ENCODE measurements at places on chromosomes 5 and 9.

DNA sequence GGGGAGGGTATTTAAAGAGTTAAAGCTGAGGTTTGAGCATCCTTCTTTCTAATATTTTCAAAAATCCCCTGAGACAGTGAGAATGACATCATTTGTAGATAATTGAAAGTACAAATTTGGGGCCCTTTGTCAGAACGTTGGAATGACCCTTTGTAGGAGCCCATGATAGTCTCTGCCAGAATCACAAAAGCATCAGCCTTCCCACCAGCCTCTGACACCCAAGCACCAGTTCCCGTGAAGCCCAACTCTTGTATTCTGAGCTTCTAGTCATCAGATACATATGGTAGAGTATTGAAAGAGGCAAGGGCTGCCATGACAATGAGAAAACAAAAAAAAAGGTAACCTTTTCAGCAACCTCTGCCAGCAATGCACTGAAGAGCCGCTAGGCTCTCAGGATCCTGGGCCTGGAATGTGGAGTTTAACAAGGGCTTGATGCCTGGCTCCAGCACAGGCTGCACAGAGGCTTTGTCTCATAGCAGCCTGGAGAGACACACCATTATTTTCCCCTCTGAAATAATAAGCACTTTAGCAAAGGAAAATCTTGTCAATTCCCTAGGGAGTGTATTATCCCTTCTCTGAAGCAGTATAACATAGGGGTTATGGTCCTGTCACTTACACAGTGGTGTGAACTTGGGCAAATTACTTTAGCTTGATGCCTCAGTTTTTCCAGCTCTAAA is 114.4 kb downstream of the ZNF608 start:
- DNase-seq = no peak

DNA sequence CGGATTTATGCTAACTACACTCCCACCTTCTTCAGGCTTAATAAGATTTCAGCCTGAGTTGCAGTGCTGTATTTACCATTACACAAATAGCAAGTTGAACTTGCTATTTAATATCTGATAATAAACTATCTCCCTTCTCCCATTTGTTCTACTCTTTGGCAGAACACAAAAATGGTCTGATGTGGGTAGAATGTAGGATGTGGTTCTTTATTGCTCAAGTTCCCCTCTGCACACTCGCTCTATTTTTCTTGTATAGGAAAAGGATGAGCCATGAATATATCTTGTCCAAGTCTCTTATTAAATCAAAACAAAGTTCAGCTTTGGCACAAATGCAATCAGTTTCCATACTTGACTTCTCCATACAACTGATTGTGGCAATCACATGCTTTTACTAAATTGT is 37.2 kb upstream of the KIF2A start:
- DNase-seq = no peak

GRCh38 chr9:126449725-126450667 is 123.4 kb downstream of the MVB12B start:
- peak; percentile 24 for DNase-seq

- no peak for DNase-seq
Observed at GRCh38 chr9:129900263-129901027, 65.2 kb downstream of the USP20 start.

- DNase-seq = no peak
Observed at GRCh38 chr9:91164724-91165520, 196.8 kb downstream of the AUH start.

DNA sequence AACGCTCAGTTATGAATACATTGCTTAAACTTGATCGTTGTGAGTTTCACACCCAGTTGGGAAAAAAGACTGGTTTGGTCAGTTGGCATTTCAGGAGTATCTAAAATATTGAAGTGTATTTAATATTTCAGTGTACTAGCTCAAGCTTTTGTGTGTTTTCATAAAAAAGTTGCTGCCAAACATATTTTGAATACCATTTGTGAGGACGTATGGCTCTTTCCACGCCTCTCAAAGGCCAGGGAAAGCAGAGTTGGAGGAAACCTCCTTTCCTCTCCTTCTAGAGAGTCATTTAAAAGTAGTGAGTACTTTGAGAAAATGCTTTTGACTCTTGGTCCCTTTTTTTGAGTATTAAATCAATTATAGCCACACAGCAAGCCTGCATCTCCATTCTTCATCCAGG is 43.2 kb upstream of the ANKRD33B start:
- DNase-seq = no peak

- peak; percentile 19 for DNase-seq
Observed at GRCh38 chr5:9361835-9362234, 184.0 kb downstream of the SEMA5A start.

DNA sequence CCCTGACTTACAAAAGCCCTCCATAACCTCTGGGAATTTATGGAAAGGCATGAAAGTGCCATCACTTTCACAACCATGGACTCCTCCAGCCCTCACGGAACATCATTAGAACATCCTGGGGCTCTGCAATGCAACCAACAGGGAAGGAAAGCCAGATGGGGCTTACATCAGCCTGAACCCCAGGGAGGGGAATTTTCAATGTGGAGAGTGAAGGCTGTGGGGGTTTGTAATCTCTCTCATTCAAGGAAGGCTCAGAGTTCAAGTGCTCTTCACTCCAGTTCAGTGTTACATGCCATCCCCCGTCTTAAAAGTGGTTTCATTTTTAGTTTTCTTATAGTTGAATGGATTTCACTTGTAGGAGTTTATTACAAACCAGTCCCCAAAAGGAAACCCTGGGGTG is 5.7 kb downstream of the SPRY4 start:
- DNase-seq = no peak

DNA sequence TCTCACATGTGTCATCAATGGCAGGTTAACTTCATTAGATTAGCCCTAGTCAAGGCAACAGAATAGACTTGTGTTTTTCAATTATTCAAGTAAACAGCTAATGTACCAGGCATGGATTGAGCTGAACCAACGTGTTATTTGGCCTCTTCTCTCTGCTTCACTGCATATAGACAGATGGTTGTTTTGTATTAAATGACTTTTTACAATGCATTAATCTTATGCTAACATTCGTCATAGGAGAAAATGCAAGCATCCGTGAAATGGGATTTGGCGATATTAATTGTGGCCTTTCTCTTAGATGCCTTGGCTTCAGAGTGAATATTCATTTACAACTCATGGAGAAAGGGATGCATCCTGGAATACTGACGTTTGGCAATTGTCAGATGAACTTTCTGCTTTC is 208.0 kb downstream of the KCTD16 start:
- no peak for DNase-seq

GRCh38 chr9:116380496-116380995 is 227.0 kb downstream of the PAPPA start:
- DNase-seq = no peak

GRCh38 chr9:69297300-69297980 is 27.6 kb upstream of the ENTREP1 start:
- DNase-seq = no peak

- DNase-seq = no peak
Observed at GRCh38 chr5:148792744-148793143, 33.7 kb upstream of the ADRB2 start.

DNA sequence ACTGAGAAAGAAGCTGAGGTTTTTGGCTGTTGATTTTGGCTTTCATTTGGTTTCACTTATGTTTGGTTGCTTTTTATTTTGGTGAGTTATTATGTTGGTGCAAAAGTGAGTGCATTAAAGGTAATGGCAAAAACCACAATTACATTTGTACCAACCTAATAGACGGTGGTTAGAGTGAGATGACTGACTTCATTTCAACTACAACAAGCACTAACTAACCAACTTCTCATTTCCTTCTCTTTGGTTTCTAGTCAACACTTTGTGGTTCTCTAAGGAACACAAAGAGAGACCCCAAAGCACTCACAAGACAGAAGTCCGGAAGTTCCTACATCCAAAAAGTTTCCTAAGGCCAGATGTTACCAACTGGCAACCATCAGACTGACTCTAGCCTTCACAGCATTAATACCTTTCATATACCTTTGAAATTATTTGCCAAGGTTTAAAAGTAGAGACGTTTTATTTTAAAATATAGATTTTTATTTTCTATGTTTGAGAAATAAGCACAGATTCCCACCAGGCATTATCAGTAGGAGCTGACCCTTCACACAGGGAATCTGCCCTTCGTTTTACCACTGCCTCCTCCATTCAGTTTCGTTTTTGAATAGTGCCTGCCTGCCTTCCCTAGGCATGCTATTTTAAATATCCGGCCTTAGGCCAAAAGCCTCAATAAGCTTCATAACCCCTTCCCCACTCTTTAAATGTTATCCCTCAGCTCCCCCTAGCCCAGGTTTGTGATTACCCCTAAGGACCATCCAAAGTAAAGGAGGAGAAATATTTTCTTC is 301.1 kb upstream of the PTGER4 start:
- no peak for DNase-seq

GRCh38 chr5:11400316-11400715 is 503.9 kb downstream of the CTNND2 start:
- DNase-seq = no peak

DNA sequence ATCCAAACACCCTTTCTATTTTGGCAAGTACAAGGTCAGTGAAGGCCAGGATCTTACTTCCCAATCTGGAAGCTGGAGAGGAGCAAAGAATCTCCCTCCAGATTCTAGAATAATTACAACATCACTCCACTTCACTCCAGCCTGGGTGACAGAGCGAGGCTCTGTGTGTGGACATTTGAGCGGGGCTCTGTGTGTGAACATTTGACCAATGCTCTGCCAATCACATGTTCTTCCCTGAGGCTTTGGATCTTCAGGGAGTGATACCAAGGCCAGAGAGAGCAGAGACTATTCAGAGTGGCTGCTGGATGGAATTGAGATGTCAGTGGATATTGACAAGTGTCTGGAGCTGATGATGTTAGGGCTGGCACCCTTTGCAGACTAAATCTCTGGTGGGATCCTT is 24.7 kb upstream of the ANKRD34B start:
- no peak for DNase-seq

- no peak for DNase-seq
Observed at GRCh38 chr9:90288275-90288639, 354.4 kb downstream of the DIRAS2 start.

DNA sequence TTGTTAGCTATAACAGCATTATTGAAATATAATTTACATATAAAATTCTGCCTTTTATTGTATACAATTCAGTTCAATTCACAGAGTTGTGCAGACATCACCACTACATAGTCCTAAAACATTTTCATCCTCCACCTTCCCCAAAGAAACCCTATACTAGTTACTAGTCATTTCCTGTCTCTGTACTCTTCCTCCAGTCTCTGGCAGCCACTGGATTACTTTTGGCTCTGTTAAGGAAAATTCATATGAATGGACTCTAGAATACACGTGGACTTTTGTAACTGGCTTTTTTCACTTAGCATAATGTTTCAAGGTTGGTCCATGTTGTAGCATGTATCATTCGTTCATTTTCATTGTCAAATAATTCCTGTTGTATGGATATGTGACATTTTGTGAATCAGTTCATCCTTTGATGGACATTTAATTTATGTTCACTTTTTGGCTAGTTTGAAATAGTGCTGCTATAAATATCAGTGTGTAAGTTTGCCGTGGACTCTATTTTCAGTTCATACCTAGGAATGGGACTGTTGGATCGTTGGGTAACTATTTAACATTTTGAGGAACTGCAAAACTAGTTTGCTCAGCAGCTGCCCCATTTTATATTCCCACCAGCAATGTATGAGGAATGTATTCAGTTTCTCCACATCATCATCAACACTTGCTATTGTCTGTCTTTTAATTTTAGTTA is 9.7 kb downstream of the ICE1 start:
- DNase-seq = no peak

DNA sequence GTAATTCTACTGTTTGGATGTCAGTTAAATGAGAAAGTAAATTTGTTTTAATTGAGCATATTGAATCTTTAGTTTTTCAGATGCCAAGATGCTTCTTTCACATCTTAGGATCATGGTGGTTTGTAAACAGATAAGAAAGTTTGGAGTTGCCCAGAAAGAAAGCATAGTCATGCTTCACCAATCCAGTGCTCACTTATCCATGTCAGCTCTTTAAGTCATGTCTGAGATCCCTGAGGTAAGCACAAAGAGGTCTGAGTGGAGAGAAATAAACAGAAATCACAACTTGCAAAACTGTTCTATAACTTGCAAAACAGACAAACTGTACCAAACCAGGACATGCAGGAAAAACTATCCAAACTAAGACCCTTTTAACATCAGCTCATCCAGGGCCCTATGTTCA is 87.7 kb downstream of the OSTF1 start:
- DNase-seq = no peak

DNA sequence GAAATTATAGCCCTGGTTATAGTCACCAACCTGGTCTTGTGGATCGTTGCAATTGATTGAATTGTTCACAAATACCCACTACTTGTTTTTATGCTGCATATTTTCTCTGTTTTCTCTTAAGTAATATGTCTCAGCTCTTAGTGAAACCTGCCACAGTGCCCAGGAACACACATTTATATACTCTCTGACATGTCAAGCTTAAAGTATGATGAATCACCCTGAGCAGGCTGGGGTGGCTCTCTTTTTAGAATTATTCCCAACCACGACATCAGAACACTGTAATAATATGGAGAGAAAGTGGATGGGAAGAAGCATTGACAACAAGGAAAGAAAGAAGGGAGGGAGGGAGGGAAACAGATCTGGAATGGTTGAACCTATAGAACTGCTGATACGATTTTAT is 72.8 kb upstream of the ZNF608 start:
- DNase-seq = no peak

DNA sequence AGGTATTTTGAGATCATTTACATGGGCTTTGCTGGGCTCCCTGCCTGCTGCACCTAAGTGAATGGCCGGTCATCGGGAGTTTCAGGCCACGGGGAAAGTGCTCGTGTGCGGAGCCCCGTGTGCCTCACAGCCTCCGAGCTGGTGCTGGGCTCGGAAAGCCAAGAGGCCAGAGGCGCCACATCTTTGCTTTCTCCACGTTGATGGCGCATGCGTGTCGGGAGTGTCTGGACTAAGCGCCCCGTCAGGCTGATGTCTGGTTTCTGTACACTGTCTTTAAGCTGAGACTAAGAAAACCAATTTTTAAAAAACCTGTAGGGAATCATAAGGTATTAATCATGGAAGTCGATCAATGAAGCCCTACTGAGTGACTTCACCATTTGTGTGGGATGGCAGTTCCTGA is 69.1 kb downstream of the OTULIN start:
- DNase-seq = no peak

GRCh38 chr9:126527109-126527825 is 86.5 kb upstream of the LMX1B start:
- DNase-seq = no peak

- no peak for DNase-seq
Observed at GRCh38 chr9:76893395-76893932, 12.4 kb downstream of the PRUNE2 start.

DNA sequence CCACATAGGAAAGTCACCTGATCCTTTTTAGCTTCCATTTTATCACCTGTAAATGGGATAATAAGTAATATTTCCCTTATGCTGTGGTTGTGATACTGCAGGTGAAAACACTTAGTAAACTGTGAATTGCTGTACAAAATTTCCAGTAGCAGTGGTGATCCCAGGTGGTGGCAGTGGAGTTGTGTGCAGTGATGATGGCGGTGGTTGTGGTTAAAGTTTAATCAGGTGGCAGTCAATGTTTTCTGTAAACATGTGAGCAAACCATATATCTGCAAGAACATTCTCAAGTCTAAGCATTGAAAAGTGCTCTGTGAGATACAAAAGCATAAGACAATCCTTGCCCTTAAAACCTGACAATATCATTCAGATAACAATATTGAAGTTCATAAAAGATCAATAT is 480.2 kb downstream of the RASEF start:
- DNase-seq = no peak

All from NCI-H2081 treated with DMSO at 0.1 percent for 48 hours (cell line).